ENCODE measurements at places on chromosomes 13 and 19.

- DNase-seq = no peak
Observed at GRCh38 chr19:8506402-8506957, 4.0 kb upstream of the PRAM1 start.

DNA sequence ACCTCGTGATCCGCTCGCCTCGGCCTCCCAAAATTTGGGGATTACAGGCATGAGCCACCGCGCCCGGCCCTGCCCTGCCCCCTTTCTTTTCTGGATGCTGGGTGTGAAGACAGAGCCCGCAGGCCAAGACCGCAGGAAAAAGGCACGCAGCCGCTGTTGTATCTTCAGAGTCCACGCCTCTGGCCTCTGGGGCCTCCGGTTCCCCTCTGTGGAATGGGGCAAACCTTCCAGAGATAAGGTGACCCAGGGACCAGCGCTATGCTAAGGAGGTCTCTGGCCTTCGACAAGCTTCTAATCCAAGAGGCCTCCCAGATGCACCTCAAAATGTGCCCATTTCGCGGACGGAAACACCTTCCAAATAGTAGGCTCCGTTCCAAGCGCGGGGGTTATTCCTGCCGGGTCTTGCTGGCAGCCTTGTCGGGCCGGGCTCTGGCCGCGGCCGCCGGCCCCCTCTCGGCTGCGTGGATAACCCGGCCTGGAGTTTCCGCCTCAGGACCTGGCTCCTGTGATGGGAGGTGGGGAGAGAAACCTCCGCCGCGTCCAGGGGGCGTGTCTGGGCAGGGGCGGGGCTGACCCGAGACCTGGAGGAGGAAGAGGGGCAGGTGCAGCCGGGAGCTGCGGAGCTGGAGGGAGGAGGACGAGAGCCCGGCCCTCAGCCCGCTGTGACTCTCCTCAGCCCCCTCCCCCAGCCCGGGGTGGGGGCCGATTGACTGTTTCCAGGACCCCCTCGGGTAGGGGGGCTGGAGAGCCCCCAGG lies 13.1 kb downstream of the TJP3 start:
- DNase-seq = no peak

DNA sequence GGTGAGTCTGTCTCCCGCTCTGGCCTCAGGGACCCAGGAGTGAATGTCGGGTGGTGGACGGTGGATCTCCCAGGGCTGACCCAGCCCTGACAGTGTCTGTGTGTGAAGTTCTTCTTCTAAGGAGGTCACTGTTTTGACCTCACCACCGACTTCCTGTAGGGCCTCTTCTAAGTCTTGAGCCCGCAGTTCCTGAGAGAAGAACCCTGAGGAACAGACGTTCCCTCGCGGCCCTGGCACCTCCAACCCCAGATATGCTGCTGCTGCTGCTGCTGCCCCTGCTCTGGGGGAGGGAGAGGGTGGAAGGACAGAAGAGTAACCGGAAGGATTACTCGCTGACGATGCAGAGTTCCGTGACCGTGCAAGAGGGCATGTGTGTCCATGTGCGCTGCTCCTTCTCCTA lies at the start of gene SIGLEC7:
Gene SIGLEC7 (plus strand): TSS at position 183 of the 400 bp plus-strand sequence. CDS start 69 bp downstream, at position 252.
- DNase-seq = no peak

DNA sequence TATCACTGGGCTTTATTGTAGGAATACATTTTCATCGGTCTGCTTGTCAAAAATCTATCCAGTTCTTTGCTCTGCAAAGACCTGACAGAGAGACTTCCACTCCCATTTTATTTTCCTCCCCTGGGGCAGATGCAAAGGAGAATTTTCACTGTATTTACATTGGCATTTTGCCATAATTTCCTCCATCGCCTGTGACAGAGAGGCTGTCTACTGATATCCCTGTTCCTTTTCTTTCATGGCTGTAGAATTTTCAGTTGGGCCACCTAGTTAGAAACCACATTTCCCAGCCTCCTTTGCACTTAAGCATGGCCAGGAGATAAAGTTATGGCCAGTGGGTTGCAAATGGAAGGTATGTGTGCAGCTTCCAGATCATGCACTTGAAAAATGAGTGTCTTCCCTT lies 89.3 kb downstream of the NUFIP1 start:
- DNase-seq = no peak

DNA sequence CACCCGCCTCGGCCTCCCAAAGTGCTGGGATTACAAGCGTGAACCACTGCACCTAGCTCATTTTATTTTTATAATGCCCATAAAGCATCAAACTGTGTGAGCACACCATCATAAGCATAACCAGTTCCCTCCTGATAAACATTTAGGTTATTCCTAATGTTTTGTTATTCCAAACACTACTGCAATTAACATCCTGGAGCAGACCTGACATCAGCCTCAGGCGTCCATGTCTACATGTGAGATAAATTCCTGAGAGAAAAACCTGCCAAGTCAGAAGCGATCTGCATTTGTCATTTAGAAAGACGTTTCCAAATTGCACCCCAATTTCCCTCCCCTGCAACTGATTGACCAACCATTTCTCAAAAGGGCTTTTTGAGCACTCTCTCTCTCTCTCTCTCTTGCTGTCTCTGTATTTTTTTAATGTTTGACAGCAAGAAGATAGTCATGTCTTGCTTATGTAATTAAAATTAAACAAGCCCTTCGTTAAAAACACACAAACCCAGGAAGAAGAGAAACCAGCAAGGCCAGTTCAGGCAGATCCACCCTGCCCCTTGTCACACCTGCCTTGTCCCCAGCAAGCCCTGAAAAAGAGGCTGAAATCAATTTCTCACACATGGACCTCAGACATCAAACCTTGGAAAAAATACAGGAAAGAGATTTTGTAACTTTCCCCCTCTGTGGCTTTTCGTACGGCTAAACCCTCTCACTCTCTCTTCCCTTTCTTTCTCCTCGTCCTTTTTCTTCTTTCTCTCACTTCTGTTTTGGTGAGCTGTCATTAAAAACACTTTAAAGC lies 9.9 kb downstream of the LYPD3 start:
- DNase-seq = no peak

DNA sequence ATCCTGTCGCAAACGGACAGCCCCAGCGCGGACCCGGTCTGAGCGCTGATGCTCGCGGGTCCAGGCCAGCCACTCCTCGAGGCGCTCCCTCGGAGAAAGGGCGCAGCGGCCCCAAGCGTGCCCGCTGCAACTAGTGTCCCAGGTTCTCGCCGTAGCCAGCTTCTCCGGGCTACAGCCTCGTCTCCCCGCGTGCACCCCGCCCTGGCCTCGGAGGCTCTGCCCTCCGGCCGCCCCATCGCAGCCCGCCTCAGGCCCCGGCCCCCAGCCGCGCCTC lies 487 bp downstream of the FLT1 start:
- no peak for DNase-seq

GRCh38 chr13:31946091-31946770 lies 85.3 kb upstream of the FRY start:
- no peak for DNase-seq

- DNase-seq = no peak
Observed at GRCh38 chr13:110593430-110594130, 21.8 kb upstream of the NAXD start.

- no peak for DNase-seq
Observed at GRCh38 chr13:46617229-46617721, 64.3 kb downstream of the LRCH1 start.
